ENCODE measurements at places on chromosomes 4 and X.

GRCh38 chr4:58833126-58833525, 1722.9 kb upstream of the IGFBP7 start:
- H3K27me3 ChIP-seq, result no peaks in the 10 kb centered on the region
- no peak for DNase-seq
- H3K27ac ChIP-seq, result no peak overlapping the region
- H3K4me1 ChIP-seq, result no peaks in the 10 kb centered on the region
- H3K36me3 ChIP-seq, result no peaks in the 10 kb centered on the region

- peaks cover 14% of the 10 kb centered on the region for H3K4me1 ChIP-seq
- no peak for DNase-seq
- H3K36me3 ChIP-seq, result no peaks in the 10 kb centered on the region
Observed at GRCh38 chr4:74039315-74039763, 850 bp upstream of the CXCL3 start.

DNA sequence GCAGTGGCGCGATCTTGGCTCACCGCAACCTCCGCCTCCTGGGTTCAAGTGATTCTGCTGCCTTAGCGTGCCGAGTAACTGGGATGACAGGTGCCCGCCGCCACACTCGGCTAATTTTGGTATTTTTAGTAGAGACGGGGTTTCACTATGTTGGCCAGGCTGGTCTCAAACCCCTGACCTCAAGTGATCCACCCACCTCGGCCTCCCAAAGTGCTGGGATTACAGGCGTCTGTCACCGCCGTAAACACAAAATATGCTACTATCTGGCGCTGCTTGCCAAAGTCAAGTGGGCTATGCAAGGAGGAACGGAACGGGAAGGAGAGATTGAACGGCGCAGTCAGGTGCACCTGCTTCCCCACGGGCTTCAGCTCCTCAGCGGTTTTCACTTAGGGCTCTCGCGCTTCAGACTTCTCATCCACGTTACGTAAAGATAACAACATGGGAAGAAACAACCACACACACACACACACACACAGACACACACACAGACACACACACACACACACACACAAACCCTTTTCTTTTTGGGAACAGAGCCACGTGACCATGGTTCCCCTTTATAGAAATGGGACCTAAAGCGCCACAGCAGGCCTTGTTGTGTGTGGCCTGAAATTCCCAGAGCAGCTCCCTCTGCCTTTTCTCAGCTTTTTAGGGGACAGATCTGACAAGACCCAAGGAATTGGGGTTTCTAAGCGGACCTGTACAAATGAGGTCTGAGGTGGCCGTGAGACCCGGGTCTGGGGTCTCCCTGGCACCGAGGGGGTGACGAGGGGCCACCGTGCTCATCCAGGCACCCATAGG, 1.5 kb downstream of the P2RY8 start:
- no peaks in the 10 kb centered on the region for H3K27me3 ChIP-seq
- peaks cover 40% of the 10 kb centered on the region for H3K4me1 ChIP-seq
- H3K27ac ChIP-seq, result peak overlapping the region; percentile 90
- DNase-seq, result peak; percentile 79
- H3K4me3 ChIP-seq, result peak overlapping the region; percentile 89

DNA sequence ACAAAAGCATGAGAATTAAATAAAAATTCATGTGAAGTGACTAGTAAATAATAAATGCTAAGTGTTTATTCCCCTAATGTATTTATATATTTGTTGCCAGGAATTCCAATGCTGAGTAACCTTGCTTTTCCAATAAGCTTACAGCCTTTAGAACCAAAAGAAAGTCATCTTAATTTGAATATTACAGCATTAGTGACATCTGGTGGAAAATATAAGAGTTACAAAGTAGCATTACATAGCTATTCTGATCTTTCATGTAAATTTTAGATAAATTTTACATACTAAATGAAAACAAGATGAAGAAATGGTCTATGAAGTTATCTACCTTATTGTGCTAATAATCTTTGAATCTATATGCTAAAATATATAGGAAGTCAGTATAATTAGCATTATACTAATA, 10.4 kb downstream of the MAD2L1 start:
- DNase-seq, result no peak
- H3K4me3 ChIP-seq, result no peak overlapping the region
- H3K4me1 ChIP-seq, result no peaks in the 10 kb centered on the region
- no peaks in the 10 kb centered on the region for H3K27me3 ChIP-seq
- no peak overlapping the region for H3K27ac ChIP-seq
- H3K36me3 ChIP-seq, result no peaks in the 10 kb centered on the region

- DNase-seq, result peak; percentile 13
- no peak overlapping the region for H3K4me3 ChIP-seq
- no peaks in the 10 kb centered on the region for H3K27me3 ChIP-seq
- no peaks in the 10 kb centered on the region for H3K36me3 ChIP-seq
- peaks cover 19% of the 10 kb centered on the region for H3K4me1 ChIP-seq
Observed at GRCh38 chrX:19725641-19726040, 161.8 kb downstream of the SH3KBP1 start.
